ENCODE measurements at places on chromosomes 7 and 10. TPM values are rescaled to one million over a fixed set of nuclear protein-coding genes. Genes with fewer than 3 reads are reported as not detected.

GRCh38 chr10:120490288-120490687 is 33.3 kb downstream of the PLPP4 start:
- DNase-seq, result no peak

DNA sequence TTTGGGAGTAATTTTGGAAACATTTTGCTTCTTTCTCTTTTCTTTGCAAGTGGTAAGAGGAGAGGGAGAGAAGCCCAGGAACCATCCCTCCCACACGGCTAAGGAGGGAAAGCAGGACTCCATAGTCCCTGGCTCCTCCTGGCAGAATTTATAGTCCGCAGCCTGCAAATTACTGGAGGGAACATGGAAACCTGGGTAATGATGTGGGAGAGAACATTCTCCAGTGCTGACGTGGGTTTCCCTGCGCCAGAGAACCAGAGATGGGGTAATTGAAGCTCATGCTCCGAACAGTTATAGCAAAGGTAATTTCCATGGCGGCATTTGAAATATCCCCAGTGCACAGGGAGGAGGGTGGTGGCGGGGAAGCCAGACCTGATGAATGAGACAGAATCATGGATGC is 320.4 kb downstream of the RPS24 start:
- DNase-seq, result no peak

DNA sequence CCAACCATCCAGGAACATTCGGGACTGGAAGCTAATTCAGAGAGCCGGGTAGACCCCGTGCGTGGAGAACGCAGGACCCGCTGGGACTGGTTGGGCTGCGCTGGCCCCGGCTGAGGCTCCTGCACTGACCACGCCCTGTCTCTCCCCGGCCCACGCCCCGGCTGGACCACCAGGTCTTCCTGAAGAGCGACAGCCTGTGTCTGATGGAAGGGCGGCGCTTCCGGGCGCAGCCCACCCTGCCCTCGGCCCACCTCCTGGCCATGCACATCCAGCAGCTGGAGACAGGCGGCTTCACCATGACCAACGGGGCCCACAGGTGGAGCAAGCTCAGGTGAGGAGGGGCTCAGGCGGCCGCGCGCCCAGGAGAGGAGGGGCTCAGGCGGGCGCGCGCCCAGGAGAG is 10.2 kb upstream of the UTF1 start:
- DNase-seq, result no peak

Gene NUTM2D
- 7.1 TPM for total RNA-seq

DNA sequence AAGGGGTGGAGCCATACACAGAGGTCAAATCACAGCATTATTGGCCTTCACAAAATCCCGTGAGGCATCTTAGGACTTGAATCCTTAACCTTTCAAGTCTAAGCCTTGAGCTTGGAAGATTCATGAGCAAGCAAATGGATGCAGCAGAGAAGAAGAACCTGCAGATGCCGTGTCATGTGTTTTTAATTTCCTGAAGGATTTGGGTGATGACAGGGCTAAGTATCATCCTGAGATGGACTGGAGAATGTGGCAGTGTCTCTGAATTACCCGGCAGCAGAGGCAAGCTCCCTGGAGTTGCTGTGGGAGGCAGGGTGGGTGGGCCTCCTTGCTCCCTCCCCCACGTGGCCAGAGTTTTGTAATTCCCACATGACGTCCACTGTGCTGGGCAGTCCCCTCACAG is 50.8 kb downstream of the GCC1 start:
- no peak for DNase-seq

- DNase-seq, result no peak
Observed at GRCh38 chr7:132347858-132348257, 228.4 kb downstream of the PLXNA4 start.

DNA sequence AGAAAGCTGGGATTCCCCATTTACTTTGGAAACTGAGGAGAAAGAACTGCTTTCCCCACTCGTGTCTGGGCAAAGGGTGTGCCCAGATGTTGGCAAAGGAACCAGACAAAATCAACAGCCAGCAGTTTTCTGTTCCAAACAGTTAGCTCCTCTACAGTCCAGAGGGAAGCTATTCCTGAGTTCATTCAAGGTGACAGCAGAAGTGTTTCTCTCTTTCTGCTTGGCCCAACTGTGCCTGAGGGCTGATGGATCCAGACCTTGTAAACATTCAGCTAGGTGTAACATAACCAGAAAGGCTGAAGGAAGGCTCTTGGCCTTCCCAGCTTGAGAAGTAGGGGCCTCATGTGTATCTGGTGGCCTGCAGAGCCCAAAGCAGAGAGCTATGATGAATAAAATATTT is 7.0 kb upstream of the ALDH18A1 start:
- DNase-seq, result no peak

GRCh38 chr7:83921941-83922607 is 272.5 kb downstream of the SEMA3A start:
- no peak for DNase-seq

Gene SPOCK2
- total RNA-seq, result 4.5 TPM

Gene FGFR2
- 39.2 TPM for total RNA-seq

DNA sequence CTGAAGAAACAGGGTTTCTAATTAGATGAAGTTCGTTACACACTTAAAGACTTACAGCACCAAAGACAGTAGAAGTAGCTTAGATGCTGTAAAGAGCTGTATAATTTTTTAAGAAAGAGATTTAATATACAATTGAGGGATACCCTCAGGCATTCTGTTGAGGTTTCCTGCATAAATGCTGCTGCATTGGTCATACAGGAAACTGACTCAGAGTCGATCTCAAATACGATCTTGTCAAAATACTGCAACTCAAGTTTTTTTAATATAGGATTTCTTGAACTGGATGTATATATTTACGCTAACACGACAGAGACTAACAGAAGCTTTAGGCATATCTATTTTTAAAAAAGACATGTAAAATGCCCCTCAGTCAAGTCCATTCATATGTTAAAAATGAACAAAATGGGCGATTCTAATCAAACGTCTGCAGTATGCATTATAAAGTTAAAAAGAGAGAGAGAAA is 2.4 kb upstream of the ARID5B start:
- no peak for DNase-seq

- no peak for DNase-seq
Observed at GRCh38 chr10:101571271-101571925, 16.7 kb downstream of the POLL start.

Gene GRM3
- total RNA-seq, result not detected

- no peak for DNase-seq
Observed at GRCh38 chr7:79352323-79352722, 101.1 kb downstream of the MAGI2 start.

DNA sequence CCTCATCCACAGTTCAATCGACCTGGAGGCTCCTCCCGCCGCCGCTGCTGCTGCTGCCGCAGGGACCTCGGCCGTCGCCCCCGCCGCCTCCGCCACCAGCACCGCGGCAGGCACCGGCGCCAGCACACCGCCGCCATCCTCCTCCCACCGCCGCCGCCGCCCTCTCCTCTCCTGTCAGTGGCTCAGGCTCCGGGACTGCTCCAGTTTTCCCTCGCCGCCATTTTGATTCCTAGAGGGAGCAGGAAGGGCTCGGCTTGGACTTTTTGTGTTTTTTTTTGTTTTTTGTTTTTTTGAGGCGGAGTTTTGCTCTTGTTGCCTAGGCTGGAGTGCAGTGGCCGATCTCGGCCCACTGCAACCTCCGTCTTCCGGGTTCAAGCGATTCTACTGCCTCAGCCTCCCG is 3.0 kb upstream of the MCM10 start:
- no peak for DNase-seq

DNA sequence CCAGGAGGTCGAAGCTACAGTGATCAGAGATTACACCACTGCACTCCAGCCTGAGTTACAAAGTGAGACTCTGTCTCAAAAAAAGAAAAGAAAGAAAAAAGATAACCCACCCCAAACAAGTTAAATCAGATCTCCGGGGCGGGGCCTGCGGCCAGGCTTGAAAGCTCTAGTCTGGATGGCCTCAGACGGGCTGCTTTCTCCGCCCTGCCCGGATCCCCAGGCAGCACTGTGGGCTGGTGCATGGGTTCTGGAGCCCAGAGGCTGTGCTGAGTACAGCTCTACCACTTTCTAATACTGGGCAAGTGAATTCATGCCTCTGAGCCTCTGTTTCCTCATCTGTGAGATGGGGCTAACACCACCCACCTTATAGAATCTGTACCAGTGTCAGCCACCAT is 83.7 kb downstream of the ZMIZ1 start:
- DNase-seq, result no peak

GRCh38 chr10:89073719-89074118 is 83.1 kb downstream of the FAS start:
- DNase-seq, result no peak

DNA sequence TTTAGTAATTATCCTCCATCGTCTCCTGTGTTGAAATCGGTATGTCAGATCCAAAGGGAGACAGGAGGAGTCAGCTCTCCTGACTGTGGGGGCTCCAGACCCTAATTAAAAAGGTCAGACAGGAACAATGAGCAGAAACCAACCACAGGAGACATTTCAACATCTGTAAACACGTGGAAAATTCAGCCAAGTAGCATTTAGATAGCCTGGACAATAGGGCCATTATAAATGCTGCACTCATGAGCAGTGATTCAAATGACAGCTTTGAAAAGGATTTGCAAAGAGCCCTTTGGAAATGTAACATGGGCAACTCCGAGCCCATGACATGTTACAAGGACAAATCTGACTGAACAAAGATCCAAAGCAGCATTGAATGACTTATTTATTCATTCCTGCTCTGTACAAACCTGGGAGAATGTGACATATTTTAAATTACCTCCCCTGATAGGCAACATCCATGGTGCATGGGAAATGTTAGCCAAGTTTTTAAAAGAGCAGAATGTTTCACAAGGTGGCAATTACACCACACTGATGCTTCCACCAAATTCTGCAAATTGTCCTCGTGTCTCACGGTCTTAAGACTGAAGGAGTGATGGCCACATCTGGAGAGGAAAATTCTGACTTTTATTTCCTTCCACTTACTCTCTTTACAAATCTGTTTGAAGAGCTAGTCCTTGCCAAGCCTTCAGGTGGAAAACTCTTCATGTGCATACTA is 113.3 kb upstream of the KMT2E start:
- no peak for DNase-seq

DNA sequence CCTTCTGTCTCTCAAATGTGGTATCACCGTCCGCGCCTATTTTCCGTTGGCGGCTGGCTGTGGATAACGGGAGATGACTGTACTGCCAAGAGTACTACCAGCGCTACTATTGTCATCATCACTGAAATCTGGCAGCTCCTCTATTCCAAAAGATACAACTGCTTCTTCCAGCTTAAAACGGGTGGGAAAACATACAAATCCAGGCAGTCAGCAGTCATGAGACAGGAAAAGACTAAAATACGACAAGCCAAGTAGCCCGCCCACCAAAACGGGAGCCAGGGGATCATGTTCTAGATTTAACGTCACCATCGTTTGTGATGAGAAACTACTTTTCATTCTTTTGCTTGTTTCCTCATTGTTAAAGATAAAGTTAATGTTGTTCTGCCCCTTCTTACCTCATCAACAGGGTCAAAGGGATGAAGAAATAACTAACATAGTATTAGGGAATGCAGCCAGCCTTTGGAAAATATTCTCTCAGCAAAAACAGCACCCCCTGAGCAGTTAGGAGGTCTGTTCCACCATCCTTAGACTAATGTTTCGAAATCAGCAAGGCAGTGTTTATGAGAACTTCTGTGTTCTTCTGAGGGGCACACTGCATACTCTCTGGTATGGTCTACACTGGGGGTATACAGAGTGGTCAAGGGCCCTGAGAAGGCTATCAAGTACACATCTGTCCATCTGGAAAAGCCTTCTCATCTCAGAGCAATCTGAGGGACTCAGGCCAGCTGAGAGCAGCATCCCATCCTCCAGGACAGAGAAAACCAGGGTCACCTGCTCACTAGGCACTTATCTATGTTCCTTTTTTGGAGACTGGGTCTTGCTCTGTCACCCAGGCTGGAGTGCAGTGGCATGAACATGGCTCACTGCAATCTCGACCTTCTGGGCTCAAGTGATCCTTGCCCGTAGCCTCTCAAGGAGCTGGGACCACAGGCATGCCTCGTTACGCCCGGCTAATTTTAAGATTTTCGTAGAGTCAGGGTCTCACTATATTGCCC is 47.5 kb downstream of the GNA12 start:
- DNase-seq, result peak; percentile 51

DNA sequence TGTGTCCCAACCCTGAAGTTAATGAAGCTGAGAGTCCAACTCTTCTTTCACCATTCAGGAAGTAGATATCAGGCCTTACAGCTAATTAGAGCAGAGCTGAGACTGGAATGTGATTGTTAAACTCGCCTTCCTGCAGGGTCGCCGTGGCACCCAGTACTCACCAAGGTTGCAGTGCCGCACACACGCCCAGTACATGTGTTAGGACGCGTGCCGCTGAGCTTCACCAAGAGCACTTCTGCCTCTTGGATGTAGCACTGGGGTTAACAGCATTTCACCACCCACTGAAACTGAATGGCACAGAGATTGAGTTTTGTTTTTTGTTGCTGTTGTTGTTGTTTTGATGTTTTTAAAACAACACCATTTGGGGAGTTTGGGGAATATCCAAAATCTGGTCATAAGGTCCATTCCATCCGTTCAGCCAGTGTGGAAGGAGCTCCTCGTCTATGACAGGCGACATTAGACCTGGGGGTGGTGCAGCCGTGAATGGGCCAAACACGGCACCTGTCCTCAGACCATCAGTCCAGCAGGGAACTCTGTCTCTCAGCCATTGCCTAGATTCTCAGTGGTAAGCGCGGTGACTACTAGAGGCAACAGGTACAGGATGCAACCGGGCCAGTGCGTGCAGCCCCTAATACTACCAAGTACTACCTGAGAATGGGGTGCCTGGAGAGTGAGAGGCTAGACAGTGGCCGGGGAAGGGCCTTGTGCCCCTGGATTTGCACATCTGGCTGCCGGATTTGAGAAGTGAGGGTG is 21.9 kb downstream of the WIPI2 start:
- no peak for DNase-seq

DNA sequence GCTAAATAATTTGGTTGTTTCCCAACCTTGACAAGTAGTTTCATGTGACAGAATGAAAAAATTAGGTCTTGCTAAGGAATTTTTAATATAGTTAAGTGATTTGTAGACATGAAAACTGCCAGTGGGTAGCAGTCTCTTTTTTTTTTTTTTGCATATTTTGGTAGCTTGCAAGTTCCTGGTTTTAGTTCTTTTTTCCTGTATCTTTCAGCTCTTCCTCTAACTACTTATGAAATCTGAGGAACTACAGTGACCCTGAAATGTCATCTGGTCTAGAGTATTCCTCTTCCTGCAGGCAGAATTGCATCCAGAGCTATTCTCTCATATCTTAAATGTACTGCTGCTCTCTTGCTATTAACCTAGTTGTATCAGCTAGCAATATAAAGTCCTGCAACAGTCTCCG is 160.4 kb downstream of the HDAC9 start:
- DNase-seq, result no peak

Gene GSTO2
- 27.9 TPM for total RNA-seq

GRCh38 chr7:111162692-111163091 is 71.8 kb downstream of the LRRN3 start:
- DNase-seq, result no peak

Gene CYP2C9
- 7.1 TPM for total RNA-seq
